ENCODE measurements at places on chromosomes 6 and 20.
A peak's percentile ranks its signal among the peaks of the same experiment; 100 is the strongest.

- no peak for DNase-seq
Measured at GRCh38 chr6:138988469-138988834, 399 bp upstream of the REPS1 start.

DNA sequence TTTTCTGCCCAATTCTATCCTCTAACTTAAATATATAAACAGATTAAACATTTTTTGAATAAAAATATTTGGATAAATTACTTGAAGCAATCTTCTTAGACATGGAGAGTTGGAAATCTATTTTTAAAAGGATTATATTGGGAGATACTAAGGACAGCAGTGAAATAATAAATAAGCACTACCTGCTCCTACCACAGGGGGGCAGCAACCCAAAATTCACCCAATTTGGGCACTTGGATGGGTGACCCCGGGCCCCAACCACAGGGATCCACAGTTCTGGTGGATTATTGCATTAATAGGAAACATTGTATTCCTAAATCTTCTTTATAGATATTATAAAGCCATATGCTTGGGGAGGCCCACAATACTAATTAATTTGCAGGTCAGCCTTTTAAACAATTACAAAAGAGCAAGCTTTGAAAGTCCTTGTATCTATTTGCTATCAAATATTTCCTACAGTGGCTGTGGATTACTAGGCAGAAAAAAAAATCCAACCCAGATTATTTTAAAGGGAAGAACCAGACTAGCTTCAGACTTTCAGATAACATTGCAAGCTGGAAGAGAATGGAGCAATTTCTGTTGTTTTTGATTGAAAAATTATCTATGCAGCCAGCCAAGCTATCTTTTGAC is 66.4 kb upstream of the PDE10A start:
- peak; percentile 6 for DNase-seq

DNA sequence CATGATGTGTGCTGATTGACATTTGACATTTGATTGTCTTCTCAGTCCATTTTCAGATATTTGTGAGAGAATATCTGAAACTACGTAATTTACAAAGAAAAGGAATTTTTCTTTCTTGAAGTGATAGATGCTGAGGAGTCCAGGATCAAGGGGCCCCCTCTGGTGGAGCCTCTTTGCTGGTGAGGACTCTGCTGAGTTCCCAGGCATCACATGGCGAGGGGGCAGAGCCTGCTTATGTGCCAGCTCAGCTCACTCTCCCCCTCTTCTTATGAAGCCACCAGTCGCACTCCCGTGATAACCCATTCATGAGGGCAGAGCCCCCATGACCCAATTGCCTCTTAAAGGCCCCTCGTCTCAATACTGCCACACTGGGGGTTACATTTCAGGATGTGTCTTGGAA is 91.3 kb downstream of the RPP40 start:
- no peak for DNase-seq

DNA sequence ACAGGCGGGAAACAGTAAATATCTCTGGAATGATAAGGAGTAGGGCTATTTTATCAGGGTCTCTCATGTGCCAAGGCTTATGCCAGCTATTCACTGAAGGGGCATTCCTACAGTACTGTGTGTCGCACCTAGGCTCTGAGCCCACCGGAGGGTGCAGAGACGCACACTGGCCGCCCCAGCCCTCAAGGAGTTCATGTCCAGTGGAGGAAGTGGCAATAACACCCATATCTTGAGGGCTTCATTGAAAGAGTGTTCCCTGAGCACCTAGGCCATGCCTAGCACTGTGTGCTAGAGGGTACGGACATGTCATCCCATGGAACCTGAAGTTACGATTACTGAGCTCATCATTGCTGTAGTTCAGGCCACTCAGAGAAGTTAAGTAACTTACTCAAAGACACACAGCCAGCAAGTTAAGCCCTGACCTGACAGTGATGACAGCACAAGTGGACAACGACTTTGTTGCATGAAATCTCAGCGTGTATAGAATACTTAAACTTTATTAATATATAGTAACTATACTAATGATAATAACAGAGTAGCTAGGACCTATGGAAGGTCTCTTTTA is 8.7 kb downstream of the CCN5 start:
- no peak for DNase-seq

DNA sequence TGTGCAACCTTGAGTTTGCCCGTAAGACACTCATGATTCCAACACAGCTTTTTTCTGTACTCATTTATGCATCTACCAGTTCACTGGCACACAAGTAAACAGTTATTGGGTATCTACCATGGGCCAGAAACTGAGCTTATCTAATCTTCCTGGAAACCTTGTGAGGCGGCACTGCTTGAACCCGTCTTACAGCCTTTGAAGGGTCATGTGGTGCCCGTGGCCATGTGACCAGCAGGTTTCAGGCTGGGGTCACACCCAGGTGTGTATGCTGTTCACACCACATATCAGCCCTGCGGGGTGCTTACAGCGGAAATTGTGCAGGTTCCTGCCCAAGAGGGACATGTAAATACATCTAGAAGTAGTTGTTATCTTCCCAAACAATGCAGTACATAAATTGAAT is 6.1 kb downstream of the THBD start:
- DNase-seq = peak; percentile 19
